ENCODE measurements at places on chromosomes 1 and 21.

- no peak for DNase-seq
These were observed 17.2 kb upstream of the PRKAB2 start for GRCh38 chr1:147189514-147189913.

DNA sequence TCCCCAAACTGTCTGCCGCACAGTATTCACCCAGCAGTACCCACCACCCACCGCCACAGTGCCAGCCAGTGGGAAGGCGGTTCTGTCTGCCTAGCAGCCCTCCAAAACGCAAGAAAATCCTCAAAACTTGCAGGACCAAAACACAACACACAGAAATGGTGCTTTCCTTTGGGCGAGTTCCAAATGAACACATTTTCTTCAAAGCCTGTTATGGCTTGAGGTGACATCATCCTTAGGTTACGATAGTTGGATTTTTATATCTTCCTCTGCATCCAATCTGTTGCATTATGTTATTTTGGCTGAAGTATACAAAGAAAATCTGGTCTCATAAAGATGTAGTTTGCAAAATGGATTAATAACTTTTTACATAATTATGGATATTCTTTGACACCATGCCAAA, 8.4 kb upstream of the SPRR3 start:
- DNase-seq, result no peak

DNA sequence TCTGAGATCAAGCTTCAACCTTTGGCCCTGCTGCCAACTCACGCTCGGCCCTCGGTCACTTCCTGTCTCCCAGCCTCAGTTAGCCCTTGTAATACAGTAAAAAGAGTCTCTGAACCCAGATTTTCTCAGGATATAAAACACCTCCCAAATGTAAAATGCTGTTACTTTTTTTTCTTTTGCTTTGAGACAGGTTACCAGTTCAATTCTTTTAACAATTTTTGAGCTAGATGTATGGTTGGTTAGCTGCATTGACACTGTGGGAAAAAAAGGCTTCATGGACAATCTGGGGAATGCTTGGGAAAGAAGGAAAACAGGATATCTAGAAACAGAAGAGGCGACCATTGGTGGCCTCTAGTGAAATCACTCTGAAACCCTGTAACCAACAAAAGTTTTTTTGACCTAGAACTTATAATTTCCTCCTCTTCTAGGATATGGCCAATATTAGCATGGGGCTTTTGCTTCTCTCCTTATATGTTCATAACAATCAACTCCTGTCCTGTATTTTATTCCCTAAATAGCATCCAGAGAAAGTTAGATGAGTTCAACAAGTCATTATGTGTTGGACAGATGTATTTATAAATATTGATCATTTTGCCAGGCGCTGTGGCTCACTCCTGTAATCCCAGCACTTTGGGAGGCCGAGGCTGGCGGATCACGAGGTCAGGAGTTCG, 1.3 kb downstream of the CMPK1 start:
- peak; percentile 76 for DNase-seq

- no peak for DNase-seq
These were observed 69.9 kb downstream of the ATF6 start for GRCh38 chr1:161836018-161836417.

DNA sequence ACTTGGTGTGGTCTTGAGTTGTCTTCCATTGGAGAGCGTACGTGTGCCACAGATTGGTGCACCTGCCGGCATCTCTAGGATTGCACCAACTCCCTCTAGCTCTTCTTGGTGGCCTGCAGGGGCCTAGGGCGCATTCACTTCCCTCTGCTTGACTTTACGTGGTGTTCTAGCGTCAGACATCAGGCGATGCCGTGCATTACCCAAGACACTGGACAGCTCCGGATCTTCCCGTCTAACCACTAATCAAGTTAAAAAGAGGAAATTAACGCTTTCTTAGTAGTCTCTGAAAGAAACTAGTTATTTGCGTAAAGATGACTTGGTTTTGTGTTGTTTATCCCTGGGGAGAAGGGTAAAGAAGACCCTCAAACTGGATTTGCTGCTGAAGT, 510 bp upstream of the IL10RB start:
- no peak for DNase-seq

GRCh38 chr1:26164036-26164860, 4.5 kb downstream of the C1orf232 start:
- peak; percentile 38 for DNase-seq

DNA sequence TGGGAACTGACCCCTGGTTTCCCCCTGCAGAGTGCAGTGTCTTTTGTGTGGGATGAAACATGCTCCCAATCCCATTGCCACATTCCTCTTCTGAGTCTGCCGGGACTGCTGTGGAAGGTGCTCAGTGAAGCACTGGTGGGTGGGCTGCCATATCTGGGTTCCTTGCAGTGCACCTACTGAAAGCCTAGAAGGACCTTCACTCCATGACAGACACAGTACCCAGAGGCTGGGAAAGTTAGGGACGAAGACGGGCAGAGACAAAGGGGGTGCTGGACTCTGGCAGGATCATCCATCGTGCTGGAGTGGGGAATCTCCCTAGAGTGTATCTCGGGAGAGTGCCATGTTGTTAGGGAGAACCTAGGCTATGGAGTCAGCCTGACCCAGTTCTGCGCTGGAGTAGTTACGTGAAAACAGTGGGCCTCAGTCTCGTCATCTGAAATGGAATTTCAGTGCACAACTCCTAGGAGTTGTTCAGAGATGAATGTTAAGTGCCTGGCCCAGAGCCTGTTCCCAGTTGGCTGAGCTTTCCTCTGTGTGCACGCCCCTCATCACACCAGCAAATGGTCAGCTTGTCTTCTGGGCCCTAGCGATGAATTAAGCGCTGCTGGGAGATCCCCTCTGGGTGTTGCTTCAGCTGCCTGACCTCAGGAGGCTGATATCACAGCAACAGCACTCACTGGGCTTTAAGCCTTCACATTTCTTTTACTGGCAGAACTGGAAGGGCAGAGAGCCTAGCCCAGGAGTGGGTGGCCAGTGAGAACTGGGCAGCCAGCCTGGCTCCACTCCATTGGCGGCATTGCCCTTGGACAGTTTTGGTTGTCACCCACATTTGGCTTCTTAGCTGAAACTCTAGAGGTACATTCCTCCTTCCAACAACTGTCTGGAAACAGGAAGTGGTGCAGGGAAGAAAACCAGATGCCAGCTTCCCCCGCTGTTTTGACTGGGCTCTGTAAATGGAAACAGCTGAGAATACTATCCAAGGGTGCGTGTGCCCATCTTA, 479.8 kb upstream of the VAMP3 start:
- no peak for DNase-seq

DNA sequence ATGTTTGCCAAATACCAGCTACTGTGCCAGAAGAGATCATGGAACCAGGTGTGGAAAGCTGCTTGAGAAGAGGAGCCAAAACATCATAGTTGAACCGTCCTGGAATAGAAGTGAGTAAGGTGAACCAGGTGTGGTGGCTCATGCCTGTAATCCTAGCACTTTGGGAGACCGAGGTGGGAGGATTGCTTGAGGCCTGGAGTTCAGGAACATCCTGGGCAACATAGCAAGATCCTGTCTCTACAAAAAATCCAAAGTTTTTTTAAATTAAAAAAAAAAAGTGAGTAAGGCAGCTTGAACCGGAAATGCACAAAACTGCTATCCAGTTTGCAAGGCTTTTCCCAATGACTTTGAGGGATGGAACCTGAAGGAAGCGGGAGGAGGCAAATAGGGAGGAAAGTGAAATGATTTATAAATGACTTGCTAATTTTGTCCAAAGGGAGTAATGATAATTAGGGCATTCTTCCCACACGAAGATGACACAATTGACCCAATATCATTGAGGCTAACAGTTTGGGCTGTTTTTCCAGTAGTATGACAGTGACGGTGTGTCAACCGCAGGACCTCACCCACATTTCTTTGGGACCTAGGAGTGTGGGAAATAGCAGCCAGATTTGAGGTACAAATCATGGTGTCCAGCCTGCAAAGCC, 1.5 kb upstream of the CNN3 start:
- no peak for DNase-seq

- DNase-seq, result no peak
These were observed 56.8 kb upstream of the PTGFRN start for GRCh38 chr1:116852910-116853309.

DNA sequence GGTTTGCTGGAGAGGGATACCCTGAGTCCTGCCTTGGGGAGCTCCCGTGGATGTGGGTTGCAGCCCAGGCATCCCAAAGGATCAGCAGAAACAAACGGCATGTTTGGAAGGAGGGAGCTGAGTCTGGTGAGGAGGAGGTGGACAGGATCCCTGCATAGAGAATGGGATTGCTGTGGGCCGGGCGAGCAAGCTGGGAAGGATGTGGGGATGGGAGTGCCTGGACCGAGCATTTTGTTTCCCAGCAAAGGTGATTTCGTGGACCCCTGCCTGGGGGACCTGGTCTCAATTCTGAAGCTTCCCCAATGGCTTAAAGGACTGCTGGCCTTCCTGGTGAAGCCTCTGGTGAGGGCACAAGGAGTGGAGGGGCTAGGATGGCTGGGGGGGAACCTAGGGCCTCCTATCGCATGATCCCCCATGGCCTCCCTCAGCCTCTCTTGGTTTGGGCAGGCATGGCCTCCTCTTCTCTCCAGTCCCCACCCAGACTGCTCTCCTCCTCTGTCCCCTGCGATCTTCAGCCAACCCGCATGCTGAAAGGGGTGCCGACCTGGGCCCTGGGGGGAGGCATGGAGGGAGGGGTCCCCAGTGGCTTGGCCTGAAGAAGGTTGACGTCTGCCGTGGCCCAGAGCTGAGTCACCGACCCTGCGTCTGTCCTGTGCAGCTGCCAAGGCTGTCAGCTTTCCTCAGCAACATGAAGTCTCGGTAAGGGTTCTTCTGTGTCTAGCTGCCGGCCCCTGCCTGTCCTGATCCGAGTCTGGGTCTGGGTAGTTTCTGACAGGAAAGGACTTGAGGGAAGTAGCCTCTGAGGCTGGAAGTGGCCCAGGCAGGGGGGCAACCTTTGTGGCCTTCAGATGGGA, 16.3 kb downstream of the FAAH start:
- DNase-seq, result no peak

- peak; percentile 10 for DNase-seq
These were observed 5.0 kb downstream of the KDM5B start for GRCh38 chr1:202802998-202803932.

DNA sequence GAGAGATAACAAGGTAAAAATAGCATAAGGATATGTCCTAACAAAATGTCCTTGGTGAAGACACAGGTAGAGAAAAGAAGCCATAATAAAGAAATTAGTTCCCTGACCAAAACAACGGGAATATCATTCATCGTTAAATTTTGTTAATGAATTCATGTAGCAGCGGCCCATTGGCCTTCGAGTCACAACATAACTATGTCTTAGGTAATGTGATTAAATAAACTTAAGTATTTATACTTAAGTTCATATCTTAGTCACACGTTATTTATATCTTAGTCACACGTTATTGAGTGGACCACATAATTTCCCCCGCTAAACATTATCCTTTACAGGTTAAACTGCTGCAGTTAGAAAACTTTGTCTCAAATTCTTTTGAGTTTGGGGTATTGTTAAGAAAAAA, 1.2 kb downstream of the NEXN start:
- DNase-seq, result peak; percentile 80

DNA sequence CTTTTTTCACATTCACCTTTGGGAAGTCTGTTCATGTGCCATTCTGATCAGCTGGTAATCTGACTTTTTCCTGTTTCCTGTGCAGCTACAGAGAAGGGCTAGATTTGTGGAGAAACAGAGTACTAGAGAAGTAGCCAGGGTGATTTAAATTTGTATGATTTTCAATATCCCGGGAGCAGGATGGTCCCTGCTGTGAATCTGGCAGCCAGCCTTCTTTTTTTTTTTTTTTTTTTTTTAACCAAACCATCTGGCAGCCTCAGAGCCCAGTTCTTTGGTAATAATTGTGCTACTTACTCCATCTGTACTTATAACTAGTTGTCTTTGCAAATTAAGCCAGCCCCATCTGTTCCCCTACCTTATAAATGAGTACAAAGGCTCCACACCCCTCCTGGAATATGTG, 248.6 kb upstream of the DEPDC1 start:
- no peak for DNase-seq

DNA sequence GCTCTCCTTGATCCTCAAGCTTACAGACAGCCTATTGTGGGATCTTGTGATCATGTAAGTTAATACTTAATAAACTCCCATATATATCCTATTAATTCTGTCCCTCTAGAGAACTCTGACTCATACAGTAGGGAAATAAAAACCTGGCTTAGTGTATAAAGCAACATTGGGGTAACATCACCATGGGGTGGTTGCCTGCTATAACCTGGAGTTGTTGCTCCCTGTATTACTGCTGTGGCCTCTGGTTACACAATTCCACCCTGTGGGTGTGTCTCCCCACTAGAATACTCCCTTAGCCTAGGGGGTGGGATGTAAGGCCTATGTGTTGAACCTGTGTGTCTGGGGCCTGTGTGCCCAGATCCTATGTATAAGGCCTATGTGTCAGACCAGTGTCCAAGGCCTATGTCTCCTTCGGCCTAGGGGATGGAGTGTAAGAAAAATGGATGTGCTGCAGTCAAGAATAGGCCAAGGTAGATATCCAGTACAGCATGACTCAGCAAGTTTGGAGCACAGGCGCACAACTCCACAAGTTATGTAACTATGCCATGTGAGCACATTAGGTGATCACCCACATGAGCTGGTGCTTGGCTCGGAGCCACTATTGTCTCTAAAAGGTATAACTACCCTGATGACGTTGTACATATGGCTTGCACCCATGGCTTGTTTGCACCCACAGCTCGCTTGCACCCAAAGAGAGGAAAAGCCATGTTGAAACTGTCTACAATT, 96.8 kb upstream of the C1orf21 start:
- no peak for DNase-seq

- DNase-seq, result no peak
These were observed 448.5 kb downstream of the PRDM2 start for GRCh38 chr1:14148526-14148925.

DNA sequence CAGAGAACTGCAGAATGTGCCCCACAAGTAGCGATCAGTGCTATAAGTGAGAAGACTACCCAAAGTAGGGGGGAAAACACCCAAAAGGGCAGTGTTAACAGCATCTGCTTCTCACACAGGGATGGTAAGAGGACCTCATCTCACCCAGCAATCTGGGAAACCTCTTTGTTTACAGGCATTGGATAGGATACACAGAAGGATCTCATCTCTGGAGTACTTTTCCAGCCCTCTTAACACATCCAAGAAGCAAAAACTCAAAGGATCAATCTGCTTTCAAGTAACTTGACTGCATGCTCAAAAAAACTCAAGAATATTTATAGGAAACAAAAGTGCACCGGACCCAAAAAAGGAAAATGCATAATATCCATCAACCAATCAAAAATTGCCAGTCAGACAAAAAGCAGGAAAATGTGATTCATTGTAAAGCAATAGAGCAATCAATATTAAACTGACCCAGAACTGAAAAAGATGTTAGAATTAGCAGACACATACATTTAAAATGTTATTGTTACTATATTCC, 311.0 kb upstream of the CXADR start:
- DNase-seq, result no peak

- no peak for DNase-seq
These were observed 10.8 kb upstream of the HMGCL start for GRCh38 chr1:23836037-23836436.

DNA sequence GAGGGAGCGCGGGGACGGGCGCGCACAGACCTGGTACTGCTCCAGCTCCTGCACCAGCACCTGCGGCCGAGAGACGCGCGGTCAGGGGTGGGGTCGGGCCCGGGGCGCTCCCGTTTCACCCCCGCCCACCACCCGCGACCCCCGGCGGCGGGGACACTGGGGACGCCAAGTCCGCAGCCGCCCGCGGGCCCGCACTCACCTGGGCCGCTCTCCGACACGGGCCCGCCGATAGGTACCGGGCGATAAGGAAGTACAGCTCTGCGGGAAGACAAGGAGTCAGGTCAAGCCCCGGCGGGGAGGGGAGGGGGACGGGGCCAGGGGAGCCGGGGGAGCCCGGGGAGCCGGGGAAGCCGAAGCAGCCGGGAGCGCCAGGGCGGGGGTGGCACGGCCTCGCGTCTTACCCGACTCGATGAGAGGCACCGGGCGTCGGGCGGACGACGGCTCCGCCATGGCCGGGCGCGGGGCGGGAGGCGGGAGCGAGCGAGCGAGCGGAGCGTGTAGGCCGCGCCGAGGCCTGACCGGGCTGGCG, 326 bp downstream of the BRWD1 start:
- DNase-seq, result no peak
